GOT3 (cell line): ENCODE measurements at places on chromosomes 7 and 10.

GRCh38 chr10:1774796-1775195, 37.5 kb upstream of the ADARB2 start:
- DNase-seq: no peak

GRCh38 chr10:21959998-21960397, 43.5 kb downstream of the DNAJC1 start:
- DNase-seq: no peak

DNA sequence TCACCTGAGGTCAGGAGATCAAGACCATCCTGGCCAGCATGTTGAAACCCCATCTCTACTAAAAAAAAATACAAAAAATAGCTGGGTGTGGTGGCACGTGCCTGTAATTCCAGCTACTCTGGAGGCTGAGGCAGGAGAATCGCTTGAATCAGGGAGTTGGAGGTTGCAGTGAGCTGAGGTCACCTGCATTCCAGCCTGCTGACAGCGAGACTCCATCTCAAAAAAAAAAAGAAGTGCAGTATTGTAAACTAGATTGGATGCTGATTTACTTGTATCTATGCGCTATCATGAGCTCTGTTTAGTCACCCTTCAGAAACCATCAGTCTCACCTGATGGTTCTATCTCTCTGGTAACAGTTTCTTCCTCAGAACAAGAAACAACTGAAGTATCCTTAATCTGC, 13.8 kb downstream of the ZSCAN21 start:
- no peak for DNase-seq

DNA sequence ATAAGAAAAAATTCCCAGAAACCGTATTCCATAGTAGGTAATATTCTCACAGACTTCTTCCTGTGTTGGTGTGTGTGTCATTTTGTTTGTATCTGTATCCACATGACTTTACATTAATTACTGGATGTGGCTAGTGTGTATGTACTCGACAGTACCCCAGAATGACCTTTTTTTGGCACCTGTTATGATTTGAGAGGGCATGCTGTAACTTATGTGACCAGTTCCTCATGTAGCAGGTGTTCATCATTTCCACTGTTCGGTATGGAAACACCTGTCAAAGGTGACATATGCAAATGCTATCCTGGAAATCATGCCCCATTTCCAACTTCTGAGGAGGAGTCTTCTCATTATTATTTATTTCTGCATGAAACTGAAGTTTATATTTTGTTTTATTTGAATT, 89.3 kb downstream of the ZMYND11 start:
- no peak for DNase-seq

- DNase-seq: no peak
Observed at GRCh38 chr10:127151541-127151940, 44.9 kb downstream of the INSYN2A start.

- no peak for DNase-seq
Observed at GRCh38 chr10:61779950-61780659, 117.4 kb downstream of the CABCOCO1 start.

GRCh38 chr10:30775779-30776591, 146.4 kb upstream of the LYZL2 start:
- DNase-seq: no peak

- no peak for DNase-seq
Observed at GRCh38 chr7:45366475-45366874, 207.7 kb upstream of the ADCY1 start.

- DNase-seq: no peak
Observed at GRCh38 chr10:33333260-33334101, 986 bp downstream of the NRP1 start.

DNA sequence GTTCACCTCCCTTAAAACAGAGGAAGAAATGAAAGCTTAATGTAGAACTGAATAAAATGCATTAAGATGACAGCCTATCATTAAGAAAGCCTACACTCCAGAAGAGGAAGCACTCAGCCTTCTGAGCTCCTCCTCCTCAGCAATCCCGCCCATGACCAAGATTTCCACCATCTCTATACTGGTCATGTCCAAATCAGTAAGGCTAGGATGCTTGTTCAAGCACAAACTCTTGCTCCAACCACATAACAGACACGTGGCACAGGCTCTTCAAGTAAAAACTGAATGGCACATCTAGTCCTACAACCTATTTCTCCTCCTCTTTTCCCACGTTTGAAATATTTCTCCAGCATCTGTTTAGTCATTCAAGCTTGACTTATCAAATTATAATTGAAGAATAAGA, 454.1 kb downstream of the PARD3 start:
- DNase-seq: no peak

DNA sequence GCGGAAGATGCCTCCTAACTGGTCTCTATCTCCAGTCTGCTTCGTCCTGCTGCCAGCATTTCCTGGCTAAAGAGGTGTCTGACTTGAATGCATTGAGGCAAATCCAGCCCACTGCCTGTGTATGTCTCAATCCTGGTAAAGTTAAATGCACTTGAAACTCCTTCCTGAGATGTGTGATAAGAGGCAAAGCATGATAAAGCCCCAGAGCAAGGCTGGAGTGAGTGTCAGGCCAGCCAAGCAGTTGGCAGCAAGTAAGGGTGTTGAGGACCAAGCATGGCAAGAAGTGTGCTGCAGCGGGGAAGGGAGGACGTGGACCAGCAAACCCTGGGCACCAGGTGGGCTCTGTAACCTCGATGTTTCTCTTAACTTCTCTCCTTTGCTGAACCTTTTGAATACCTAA, 29.1 kb downstream of the LRRC18 start:
- no peak for DNase-seq

DNA sequence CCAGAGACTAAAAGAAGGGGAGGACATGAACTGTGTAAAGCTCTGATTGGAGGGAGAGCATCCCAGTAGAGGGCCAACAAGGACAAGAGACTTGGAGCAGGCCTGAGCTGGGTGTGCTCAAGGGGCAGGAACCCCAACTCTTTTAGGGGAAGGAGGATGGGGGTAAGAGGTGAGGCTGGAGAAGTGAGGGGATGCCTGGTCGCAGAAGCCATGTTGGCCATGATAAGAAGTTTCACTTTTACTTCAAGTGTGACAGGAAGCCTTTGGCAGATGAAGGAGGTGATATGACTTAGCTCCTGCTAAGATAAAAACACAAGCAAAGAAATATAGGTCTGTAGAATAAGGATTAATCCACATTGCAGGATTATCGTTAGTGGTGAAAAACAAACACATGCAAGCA, 208.3 kb downstream of the JAZF1 start:
- no peak for DNase-seq

GRCh38 chr7:47516985-47517600, 64.8 kb downstream of the TNS3 start:
- no peak for DNase-seq
